ENCODE measurements at places on chromosomes 7 and 10. TPM values are rescaled to one million over a fixed set of nuclear protein-coding genes. Genes with fewer than 3 reads are reported as not detected.

CADPS2 gene
- total RNA-seq = not detected

PAX4 gene
- total RNA-seq = not detected

GBX1 gene
- total RNA-seq = not detected

TMEM176A gene
- total RNA-seq = not detected

TRPV5 gene
- total RNA-seq = not detected

PRSS37 gene
- total RNA-seq = not detected

RASSF4 gene
- total RNA-seq = 0.48 TPM

SPDYE8 gene
- not detected for total RNA-seq

ASB10 gene
- total RNA-seq = not detected

COPS6 gene
- total RNA-seq = 67.0 TPM

Measured in activated naive CD4-positive, alpha-beta T cell treated with anti-CD3 and anti-CD28 coated beads, Interleukin-2, amount 10 ng/mL, durations not matched to agents 5 hours and 36 hours (primary cell).